Naive thymus-derived CD4-positive, alpha-beta T cell (primary cell): ENCODE measurements at places on chromosomes 7 and 10. TPM values are rescaled to one million over a fixed set of nuclear protein-coding genes. Genes with fewer than 3 reads are reported as not detected.

GRCh38 chr7:98745722-98746318 lies 124.0 kb downstream of the TMEM130 start:
- DNase-seq = peak; percentile 57
- no peak overlapping the region for H3K27ac ChIP-seq
- H3K36me3 ChIP-seq = no peaks in the 10 kb centered on the region
- H3K27me3 ChIP-seq = no peaks in the 10 kb centered on the region
- H3K4me3 ChIP-seq = no peak overlapping the region
- no peaks in the 10 kb centered on the region for H3K4me1 ChIP-seq

DNA sequence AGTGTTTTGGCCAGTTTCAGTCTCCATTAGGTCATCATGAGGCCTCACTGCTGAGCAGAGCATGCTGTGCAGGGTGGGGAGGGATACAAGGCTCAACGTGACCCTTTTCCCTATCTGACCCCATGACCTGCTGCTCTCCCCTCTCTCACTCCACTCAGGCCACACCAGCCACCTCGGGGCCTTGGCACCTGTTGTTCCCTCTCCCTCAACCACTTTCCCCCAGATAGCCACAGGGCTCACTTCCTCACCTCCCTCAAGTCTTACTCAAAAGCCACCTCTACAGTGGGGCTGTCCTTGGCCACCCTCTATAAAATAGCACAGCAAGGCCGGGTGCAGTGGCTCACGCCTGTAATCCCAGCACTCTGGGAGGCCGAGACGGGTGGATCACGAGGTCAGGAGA lies 13.9 kb downstream of the SH3PXD2A start:
- peaks cover 11% of the 10 kb centered on the region for H3K4me1 ChIP-seq
- no peak overlapping the region for H3K4me3 ChIP-seq
- H3K27me3 ChIP-seq = no peaks in the 10 kb centered on the region
- H3K27ac ChIP-seq = no peak overlapping the region
- no peak for DNase-seq
- no peaks in the 10 kb centered on the region for H3K36me3 ChIP-seq

DNA sequence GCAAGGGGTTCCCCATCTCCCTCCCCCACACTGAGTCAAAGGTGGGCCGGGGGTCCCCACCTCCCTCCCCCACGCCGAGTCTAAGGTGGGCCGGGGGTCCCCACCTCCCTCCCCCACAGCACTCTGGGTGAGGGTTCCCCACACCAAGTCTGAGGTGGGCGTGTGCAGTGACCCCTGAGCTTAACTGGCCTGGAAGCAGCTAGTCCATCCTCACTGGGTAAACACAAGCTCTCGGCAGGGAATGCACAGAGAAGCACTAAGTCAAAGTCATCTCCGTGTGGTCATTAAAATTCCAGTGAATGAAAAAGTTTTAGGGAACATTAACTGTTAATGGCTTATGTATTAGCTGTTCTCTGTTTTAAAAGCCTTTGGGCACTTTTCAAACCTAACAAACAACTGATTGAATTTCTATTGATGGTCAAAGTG lies 43.7 kb upstream of the PRKAR1B start:
- H3K27me3 ChIP-seq = no peaks in the 10 kb centered on the region
- DNase-seq = no peak
- no peak overlapping the region for H3K4me3 ChIP-seq
- no peaks in the 10 kb centered on the region for H3K36me3 ChIP-seq
- no peak overlapping the region for H3K27ac ChIP-seq

GRCh38 chr7:28811701-28812430 lies 146.3 kb downstream of the TRIL start:
- no peak overlapping the region for H3K27ac ChIP-seq
- no peaks in the 10 kb centered on the region for H3K27me3 ChIP-seq
- no peaks in the 10 kb centered on the region for H3K36me3 ChIP-seq
- H3K4me1 ChIP-seq = no peaks in the 10 kb centered on the region
- no peak for DNase-seq

- H3K27me3 ChIP-seq = no peaks in the 10 kb centered on the region
- peaks cover 5% of the 10 kb centered on the region for H3K36me3 ChIP-seq
- DNase-seq = no peak
- H3K4me1 ChIP-seq = no peaks in the 10 kb centered on the region
- no peak overlapping the region for H3K4me3 ChIP-seq
These were observed 90.0 kb downstream of the ST7 start for GRCh38 chr7:117043108-117043825.

DNA sequence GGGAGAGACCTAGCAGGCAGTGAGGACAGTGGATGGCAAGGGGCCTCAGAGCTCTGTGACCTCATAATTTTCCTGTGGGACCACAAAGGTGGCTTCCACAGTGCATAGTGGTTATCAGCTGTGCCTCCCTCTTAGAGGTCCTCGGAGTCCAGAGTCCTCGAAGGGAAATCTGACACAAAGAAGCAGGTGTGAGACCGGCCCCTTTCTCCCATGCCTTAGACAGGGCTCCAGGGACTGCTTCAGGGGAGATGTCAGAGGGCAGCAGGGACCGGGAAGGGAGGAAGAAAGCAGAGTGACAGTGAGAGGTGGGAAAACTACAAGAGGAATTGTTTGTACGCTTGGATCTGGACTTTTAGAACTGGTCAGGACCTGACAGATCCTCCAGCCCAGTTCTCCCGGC lies 66.3 kb downstream of the BAMBI start:
- DNase-seq = no peak
- H3K36me3 ChIP-seq = no peaks in the 10 kb centered on the region
- H3K27ac ChIP-seq = no peak overlapping the region

MRLN gene
- polyA plus RNA-seq = not detected

DNA sequence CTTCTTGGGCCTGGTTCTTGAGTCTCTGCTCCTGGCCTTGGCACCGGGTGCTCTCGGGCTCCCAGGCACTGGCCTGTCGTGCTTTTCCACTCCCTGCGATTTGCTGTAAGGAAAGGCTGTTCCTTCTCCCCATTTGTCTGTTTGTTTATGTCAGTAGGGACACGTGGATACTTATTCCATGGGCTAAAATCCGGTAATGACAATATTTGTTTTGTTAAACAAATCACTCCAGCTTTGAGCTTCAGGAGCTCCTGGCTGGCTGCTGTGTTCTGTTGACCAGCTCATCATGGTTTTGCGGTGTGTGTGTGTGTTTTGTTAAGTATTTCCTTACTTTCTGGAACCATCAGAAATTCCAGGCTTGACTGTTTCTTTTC lies 17.5 kb upstream of the JAKMIP3 start:
- no peak for DNase-seq
- no peak overlapping the region for H3K4me3 ChIP-seq
- no peaks in the 10 kb centered on the region for H3K36me3 ChIP-seq
- H3K27ac ChIP-seq = no peak overlapping the region
- H3K27me3 ChIP-seq = no peaks in the 10 kb centered on the region

CWF19L1 gene
- polyA plus RNA-seq = 45.0 TPM

- H3K27ac ChIP-seq = no peak overlapping the region
- H3K36me3 ChIP-seq = no peaks in the 10 kb centered on the region
- H3K4me3 ChIP-seq = no peak overlapping the region
- H3K4me1 ChIP-seq = no peaks in the 10 kb centered on the region
These were observed 83.7 kb downstream of the GRID1 start for GRCh38 chr10:86282664-86283465.

CPN1 gene
- not detected for polyA plus RNA-seq

KAZALD1 gene
- not detected for polyA plus RNA-seq

DNA sequence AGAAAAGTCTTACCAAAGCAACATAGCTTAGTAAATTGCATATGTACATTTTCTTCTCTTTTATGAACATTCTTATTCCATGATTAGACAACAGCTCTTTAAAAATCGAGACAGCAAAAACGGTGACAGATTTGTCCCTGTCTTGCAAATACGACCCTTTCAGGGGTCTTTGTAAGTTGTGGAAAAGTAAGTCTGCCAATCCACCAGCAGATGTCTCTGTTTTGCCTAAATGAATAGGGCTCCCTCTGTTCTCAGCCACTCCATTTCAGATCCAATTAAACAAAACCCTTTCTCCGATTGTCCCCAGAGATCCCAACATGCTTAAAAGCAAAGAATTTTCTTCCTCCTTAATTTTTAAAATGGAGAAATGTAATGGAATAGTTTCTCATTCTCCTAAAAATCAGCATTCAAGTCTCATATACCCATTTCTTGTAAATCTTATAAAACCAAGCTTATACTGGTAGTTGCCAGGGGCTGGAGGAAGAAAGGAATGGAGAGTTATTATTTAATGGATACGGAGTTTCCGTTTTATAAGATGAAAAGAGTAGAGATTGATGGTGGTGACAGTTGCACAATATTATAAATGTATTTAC lies 61.0 kb upstream of the NFE2L3 start:
- no peak overlapping the region for H3K4me3 ChIP-seq
- H3K36me3 ChIP-seq = no peaks in the 10 kb centered on the region
- peak; percentile 63 for DNase-seq
- peaks cover 20% of the 10 kb centered on the region for H3K4me1 ChIP-seq

- no peak overlapping the region for H3K27ac ChIP-seq
- no peaks in the 10 kb centered on the region for H3K27me3 ChIP-seq
- H3K4me1 ChIP-seq = no peaks in the 10 kb centered on the region
- no peaks in the 10 kb centered on the region for H3K36me3 ChIP-seq
- no peak overlapping the region for H3K4me3 ChIP-seq
These were observed 119.5 kb downstream of the AOAH start for GRCh38 chr7:36604806-36605205.

DNA sequence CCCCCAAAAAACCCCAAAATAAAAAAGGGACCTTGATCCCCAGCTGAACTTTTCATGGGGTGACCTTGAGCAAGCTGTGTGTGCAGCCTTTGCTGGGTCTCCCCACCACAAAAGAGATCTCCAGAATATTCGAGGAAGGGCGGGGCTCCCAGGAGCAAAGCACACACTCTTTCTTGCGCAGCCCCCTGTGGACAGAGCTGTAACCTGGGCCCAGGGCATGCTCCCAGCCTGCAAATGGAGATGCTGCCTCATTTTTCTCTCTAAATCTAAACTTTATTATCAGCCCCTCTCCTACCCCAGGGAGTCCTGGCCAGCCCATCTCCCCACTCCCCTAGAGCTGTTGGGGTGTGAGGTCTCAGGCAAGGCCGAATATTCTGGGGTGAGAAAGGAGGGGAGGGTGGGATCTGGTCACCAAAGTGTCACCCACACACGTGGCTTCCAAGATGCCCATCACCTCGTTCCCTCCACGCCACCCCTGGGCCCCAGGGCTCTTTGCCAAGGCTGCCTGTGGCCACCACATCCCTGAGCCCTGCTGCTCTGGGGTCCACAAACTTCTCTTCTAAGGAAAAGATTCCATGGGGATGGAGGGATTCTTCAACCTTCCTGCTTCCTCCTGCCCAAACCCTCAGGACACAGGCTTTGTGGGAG lies 1.7 kb upstream of the CALML3 start:
- no peaks in the 10 kb centered on the region for H3K27me3 ChIP-seq
- no peak overlapping the region for H3K27ac ChIP-seq
- H3K4me3 ChIP-seq = no peak overlapping the region
- no peak for DNase-seq
- no peaks in the 10 kb centered on the region for H3K36me3 ChIP-seq
